T-helper 17 cell (primary cell): ENCODE measurements at places on chromosomes 2 and 18.

DNA sequence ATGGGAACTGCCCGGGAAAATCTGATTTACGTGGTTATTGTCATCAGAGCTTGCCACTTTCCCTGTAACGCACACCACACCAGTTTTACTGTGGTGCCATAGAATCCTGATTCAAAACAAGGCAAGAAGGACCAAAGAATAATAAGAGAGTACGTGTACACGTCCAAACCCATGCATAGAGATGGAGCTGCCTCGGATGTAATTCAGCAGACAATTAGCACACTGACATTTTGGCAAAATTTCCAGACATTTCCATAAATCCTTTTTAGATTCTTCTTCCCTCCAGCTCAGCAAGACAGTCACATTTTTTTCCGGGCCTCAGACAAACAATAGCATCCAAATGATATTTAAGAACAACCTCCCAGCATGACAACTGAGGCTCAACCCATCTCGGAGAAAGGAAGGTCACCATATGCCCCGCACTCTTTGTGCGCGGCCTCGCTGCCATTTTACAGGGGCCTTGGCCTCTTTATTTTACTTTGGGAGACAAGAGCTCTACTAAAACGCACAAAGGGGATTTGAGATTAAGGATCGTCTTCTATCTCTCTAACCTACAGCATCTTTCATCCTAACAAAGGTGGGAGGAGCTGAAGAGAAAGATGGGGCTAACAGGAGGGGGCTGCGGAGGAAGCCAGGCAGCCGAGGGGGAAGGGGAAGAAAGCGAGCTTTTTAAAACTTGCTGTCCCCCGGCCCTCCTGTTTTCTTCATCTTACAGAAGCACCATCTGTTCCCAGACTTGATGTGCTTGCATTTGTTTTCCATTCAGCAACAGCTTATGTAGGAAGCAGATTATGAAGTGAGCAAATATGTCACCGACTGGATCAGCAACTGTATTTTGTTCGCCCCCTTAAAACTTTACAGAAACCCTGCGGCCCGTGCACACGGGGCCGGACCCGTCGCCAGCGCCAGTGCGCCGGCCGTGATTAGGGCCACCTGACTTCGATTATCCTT is 61.0 kb downstream of the CDCA7 start:
- DNase-seq, result no peak

- no peak for DNase-seq
These were observed 806.8 kb downstream of the PLCL1 start for GRCh38 chr2:198611201-198611600.

DNA sequence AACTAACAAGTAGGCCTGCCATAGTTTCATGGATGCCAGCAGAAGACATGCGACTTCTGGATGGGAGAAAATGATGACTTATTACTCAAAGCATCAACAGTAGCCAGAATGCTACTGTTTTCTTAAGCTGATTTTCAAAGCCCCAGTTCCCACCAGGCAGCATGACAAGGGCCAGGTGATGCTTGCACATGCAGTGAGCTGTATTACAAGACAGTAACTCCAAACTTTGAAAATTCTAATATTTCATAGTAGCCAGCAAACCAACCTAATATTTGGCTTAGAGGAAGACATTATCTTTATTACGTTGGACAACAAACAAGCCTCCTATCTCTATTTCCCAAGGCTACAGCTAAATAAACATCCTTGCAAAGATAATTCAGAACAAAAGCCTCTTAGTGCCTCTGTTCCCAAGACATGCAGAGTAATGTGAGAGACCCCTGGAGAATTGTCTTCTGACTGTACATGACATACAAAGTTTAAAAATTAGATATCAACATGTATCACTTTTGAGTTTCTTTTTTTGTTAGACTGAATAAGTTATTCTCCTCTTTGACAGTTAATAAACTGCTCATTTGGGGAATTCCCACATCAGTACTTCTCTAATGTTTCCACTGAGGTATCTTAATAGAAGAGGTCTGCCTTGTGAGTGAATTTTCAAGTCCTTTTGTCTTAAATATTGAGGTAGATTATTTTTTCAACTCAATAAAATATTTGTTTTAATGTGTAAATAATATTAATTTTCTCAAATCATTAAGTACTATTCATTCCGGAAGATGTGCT is 367.6 kb upstream of the CWC22 start:
- no peak for DNase-seq

DNA sequence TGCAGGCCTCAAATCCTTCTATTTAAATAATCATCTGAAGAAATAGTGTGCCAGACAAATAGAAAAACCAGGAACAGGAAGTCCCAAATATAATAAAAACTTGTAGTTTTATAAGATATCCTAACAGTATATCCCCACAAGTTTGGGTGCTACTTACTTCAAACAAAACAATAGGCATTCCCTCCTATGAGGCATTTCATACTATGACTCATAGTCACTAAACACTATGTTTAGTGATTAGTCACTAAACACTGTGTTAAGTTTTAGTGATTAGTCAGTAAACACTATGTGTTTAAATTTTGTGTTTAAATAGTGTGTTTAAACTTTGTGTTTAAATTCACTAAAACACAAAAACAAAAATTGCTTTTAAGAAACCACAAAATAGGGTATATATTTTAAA is 407.0 kb upstream of the CDH19 start:
- no peak for DNase-seq

DNA sequence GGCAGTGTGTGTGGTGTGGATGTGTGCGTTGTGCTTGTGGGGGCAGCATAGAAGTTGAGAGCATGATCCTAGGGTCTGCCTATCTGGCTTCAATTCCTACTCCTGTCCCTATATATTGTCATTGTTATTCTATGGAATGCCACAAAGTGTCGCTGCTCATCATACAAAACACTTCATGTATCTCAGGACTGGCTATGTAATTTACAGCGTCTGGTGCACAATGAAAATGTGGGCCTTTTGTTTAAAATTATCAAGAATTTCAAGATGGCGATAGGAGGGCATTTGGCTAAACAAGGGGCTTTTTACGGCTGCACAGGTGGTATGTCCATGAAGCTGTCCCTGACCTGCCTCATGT is 3.4 kb downstream of the SERPINB2 start:
- no peak for DNase-seq
